ENCODE measurements at places on chromosomes 3 and 15.

GRCh38 chr15:99613481-99613880 lies 47.7 kb downstream of the MEF2A start:
- DNase-seq, result no peak

- no peak for DNase-seq
Measured at GRCh38 chr3:102449341-102449740, 14.5 kb downstream of the ZPLD1 start.

DNA sequence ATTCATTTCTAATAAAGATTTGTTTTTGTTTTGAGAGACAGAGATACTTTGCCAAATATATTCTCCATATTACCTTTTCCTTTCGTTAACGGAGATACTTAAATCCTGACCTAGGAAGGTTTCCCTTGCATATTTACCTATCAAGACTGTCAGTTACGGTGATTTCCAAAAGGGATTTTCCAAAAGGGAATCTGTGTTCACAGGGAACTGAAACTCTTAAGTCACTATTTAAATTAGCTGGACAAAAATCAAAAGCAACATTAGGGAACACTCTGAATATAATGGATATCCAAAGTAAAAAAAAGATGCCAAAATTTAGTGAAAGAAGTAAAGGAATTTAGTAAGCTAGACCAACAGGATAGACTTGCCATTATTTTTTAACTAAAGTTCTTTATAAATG lies 576 bp downstream of the LRRFIP2 start:
- DNase-seq, result no peak

- no peak for DNase-seq
Measured at GRCh38 chr3:99836681-99837080, 19.0 kb downstream of the CMSS1 start.

GRCh38 chr15:92904722-92905571 lies 4.8 kb downstream of the CHD2 start:
- DNase-seq, result no peak

- no peak for DNase-seq
Measured at GRCh38 chr15:82653483-82654168, 6.5 kb upstream of the CPEB1 start.

GRCh38 chr15:25932696-25933095 lies 69.6 kb upstream of the ATP10A start:
- no peak for DNase-seq

GRCh38 chr3:4828279-4829030 lies 150.8 kb upstream of the BHLHE40 start:
- DNase-seq, result no peak

DNA sequence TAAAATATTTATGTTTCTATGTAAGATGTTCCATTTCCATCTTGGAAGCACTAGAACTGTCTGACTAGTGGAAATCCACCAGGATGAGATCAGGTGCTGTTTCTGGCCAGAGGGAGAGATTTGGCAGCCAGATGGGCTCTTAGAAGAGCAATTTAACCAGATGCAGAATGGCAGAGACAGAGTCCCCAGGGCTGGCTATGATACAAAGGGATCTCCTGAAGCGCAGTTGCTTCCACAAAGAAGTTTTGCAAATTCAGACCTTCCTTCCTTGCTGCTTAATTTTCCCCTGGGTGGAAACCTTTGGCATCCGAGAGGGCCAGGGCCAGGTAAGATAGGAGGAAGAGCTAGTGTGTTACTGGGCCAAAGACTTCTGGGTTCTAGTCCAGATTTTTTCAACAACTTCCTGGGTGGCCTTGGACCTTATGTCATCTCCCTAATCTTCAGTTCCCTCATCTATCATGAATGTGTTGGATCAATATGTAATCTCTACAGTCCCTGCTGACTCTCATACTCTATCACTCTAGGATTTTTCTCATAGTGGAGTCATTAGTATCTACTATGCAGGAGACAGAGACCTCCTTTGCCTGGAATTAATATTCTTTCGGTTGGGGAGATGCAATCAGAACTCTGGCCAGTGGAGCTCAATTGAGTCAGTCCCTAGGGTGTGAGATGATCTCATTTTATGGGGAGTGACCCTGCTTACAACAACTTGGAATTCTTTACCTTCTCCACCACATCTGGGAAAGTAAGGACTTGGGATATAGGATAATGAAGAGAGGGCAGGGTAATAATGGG lies 41.1 kb upstream of the NDUFB4 start:
- DNase-seq, result no peak

GRCh38 chr3:55875113-55875512 lies 388.0 kb upstream of the WNT5A start:
- DNase-seq, result no peak

DNA sequence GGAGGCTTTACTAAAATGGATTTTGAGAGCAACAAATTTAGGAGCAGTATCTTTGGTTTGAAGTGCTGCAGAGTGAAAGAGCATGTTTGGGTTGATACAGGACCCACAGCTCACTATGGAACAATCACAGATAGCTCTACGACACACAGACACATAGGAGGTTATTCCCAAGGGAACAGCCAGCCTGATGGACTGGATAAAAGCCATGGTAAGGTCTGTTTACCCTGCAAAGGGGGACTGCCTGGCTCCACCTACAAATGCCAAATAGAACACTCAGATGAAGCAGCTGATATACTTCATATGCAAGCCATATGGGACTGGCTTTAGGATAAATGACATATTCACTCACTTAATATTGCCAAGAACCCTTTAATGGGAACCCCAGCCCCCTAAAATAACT lies 75.4 kb downstream of the CDC25A start:
- no peak for DNase-seq

DNA sequence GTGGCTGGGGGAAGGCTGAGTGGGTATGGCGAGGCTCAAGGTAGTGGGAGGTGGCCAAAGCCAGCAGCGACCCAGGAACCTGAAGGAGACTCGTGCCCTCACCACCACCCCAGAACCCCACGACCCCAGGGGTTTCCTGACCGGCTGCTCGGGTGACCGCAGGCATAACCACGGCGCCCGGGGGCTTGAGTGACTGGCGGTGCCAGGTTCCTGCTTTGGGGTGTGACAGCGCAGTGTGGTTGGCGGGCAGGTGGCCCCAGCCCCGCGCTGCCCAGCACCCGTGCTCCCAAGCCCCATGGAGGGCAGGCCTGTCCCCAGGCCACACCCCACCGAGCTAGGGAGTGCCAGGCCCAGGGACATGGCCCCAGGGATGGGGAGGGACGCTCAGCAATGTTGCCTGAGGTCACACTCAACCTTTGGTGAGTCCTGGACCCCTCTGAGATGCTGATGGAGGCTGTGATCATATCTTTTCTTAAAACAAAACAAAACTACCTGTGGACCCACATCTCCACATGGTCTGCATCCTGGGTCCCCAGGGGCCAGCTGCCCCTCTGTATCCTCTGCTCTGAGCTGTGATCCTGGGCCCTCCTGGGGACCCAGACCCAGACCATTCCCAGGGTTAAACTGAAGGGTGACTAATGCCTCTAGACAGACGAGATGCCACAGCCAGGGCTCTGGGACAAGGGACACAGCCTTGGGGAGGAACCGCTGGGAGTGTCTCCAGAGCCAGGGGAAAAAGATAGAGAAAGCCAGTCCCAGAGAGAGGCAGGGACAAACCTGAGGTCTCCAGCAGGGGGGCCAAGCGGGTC lies 13.0 kb downstream of the DNAJB8 start:
- DNase-seq, result no peak

GRCh38 chr3:52313188-52313773 lies 2.8 kb upstream of the DNAH1 start:
- DNase-seq, result no peak

DNA sequence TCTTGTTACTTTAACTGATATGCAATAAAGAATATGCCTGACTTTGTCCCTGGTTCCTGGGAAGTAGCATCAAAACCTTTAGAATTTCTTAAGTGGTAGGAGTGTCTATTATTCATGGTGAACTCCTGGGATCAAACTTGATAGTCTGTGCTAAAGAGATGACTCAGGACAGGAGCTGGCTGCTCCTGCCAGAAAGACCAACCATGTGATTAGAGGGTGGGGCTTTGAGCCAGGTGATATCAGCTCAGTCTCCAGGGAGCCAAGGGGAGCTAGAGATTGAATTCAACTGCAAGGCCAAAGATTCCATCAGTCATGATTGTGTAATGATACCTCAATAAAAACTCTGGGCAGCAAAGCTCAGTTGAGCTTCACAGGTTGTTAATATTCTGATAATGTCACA lies 20.6 kb upstream of the TMC3 start:
- no peak for DNase-seq

DNA sequence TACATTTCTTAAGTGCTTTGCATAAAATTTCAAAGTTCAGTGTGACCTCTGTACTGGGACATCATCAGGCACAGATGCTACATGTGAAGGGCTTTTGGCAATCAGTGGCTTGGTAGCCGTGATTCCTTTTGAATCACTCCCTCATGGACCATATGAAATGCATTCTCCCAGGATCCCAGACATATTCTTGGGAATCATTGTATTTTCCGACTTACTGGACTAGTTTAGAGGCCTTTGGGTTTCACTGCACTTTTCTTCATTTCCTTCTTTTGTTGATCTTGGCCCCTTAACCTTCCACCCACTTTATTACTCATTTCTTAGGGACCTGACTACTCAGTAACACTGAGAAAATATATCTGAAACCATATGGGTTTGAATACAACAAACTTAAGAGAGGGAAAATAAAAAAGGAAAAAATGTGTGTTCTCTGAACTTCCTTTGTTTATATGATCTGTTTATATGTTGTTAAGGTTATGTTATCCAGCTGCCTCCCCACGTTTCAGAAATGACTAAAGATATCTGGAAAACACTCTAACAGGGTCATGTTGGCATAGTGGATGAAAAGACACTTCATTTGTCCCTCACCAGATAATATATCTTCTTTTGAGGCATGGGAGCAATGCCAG lies 35.1 kb downstream of the HMG20A start:
- no peak for DNase-seq

DNA sequence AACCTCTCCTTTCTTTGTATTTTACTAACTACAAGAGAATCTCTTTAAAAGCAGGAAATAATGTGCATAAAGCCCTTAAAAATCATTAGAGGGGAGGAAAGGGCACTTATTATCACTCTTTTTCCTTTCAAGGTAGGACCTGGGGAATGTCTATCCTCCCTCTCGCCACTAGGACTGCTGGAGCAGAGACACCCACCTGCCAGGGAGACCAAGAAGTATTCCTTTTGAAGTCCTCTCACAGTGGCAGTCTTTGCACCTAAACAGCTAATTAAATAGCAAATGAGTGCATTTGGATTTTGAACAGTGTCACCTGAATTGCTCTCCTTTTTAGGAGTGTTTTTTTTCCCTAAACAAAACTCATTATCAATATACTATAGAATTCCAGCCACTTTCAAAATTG lies 874.1 kb downstream of the ZPLD1 start:
- no peak for DNase-seq

- peak; percentile 76 for DNase-seq
Measured at GRCh38 chr15:69298697-69299441, at the start of gene PAQR5. Gene PAQR5 (plus strand): TSS chr15:69298912. CDS start chr15:69360081, 61,169 bp downstream.

GRCh38 chr3:185767002-185767688 lies 57.7 kb downstream of the IGF2BP2 start:
- DNase-seq, result no peak
